ENCODE measurements at places on chromosomes 4 and X.

DNA sequence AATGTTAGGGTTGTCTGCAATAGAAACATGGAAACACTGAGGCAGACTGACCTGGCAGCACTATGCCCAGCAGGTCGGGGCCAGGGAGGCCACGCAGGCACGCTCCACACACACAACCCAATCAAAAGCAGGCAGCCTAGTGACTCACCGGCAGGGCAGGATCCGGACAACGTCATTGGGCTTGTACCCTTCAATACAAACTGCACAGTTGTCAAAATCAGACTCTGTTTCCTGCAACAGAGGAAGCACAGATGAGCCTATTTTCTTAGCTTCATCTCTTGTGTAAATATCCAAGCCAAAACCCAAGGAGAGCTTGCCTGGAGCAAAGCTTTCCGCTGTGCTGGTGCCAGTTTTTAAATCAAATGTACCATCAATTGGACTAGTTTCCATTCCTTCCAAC is 185.8 kb downstream of the RNF150 start:
- no peak for DNase-seq

GRCh38 chrX:54049801-54050200 is 5.5 kb upstream of the PHF8 start:
- DNase-seq = no peak

DNA sequence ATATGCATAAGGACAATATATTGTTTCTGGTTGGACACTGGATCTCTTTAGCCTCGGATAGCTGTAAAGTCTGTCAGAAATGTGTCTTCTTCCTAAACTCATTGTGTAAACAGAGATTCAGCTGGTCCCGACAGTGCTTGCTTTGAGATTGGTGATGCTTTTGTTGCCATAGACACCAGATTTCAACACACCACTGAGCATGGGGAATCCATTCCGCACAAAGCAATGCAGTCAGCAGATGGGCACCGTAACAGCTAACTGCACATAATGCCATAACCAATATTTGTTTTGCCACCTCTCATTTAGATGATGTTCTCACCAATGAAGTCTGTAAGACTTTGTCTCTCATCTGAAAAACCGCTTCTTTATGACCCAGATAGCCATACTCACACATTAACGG is 33.3 kb upstream of the FAM47C start:
- DNase-seq = no peak

- DNase-seq = no peak
Observed at GRCh38 chr4:187618701-187619281, 376.8 kb upstream of the ZFP42 start.

DNA sequence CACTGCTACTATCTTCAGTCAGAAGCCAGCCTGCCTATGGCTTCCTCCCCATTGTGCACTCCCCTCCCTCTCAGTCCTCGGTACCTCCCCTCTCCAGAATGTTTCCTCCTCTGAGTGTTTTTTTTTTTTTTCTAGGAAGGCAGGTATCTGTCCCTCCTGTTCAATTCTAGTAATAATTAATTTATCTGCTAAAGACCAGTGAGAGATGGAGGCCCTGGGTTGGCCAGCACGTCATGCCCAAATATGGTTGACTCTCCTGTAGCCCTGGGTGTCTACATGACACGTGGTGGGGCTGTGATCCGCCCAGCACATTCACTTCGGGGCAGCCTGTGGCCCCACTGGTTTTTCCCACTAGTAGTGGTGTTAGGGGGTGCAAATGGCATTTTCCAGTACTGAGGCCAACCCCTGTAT is 1.8 kb downstream of the FLNA start:
- peak; percentile 15 for DNase-seq

DNA sequence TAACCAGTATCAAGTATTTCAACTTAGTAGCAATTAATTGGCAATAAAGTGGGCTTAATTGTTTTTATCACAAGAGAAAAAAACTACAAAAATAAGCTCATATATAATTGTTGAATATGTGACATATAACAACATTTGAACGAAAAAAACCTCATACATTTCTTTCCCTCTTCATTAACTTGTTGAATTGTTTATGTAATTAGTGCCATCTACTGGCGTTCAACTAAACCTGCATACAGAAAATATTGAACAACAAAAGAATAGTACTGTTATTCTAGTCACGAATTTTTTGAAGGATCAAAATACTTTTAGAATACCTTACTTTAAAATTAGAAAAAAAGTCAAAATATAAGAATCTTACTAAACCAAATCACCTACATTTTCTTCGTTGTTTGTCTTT is 586.5 kb upstream of the FTHL17 start:
- DNase-seq = no peak

- no peak for DNase-seq
Observed at GRCh38 chr4:55884851-55885219, 31.4 kb downstream of the EXOC1 start.

- DNase-seq = no peak
Observed at GRCh38 chrX:1860936-1861594, 246.2 kb downstream of the ASMT start.

DNA sequence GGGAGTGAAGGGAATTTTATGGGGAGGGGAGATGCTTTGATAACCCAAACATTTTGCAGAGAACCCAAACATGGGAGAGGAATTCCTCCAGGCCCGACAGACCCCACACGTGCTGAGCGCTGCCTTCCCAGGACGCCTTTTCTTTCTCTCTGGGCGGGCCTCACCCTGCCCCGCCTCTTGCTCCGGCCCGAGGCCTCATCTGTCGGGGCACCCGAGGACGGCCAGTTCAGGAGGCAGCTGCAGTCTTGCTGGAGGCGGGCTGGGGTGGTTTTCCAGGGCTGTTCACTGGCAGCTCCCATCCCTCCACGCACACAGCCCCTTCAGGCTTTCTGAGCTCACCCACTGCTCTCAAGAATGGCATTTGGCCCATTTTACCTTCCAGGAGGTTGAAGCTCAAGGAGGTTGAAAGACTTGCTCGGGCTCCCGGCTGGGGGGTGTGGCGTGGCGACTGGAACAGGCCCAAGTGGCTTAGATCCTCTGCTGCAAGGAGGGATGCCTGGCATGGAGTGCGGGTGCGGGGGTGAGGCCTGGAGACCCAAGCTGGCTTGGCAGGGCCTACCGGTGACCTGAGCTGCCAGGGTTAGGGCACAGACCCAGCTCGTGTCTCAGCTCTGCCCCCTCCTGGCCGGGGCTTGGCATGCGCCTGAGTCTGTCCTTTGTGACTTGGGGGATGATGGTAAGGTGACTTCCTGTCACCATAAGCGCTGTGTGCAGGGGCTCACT is 99.2 kb downstream of the PSAPL1 start:
- DNase-seq = peak; percentile 5

DNA sequence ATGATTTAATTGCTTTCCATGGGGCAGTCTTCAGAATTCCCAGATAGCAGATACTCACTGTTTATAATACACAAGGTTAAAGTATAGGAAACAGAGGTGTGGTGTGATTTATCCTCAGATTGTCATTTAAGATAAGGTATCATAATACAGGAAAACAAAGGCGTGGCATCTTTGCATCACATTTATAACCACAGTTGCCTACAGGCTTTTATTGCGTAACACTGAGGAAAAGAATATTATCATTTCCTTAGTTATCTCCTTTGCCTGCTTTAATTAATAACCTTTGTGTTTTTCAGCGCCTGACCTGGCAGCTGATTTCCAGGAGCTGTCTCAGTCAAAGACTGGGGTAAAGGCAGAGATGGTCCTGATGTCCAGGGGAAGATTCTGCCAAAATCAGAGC is 68.8 kb downstream of the SSX7 start:
- DNase-seq = no peak
